Calu3 (cell line): ENCODE measurements at places on chromosomes 6 and 20. TPM values are rescaled to one million over a fixed set of nuclear protein-coding genes. Genes with fewer than 3 reads are reported as not detected.

GRCh38 chr6:14367296-14367695 lies 249.7 kb downstream of the CD83 start:
- no peak overlapping the region for H3K4me3 ChIP-seq
- H3K27me3 ChIP-seq: no peaks in the 10 kb centered on the region
- peaks cover 9% of the 10 kb centered on the region for H3K4me1 ChIP-seq
- no peak for DNase-seq
- no peaks in the 10 kb centered on the region for H3K36me3 ChIP-seq

- DNase-seq: no peak
- no peaks in the 10 kb centered on the region for H3K27me3 ChIP-seq
- H3K4me1 ChIP-seq: peaks cover 7% of the 10 kb centered on the region
- H3K27ac ChIP-seq: no peak overlapping the region
Observed at GRCh38 chr20:37519508-37520418, 1.3 kb upstream of the NNAT start.

DNA sequence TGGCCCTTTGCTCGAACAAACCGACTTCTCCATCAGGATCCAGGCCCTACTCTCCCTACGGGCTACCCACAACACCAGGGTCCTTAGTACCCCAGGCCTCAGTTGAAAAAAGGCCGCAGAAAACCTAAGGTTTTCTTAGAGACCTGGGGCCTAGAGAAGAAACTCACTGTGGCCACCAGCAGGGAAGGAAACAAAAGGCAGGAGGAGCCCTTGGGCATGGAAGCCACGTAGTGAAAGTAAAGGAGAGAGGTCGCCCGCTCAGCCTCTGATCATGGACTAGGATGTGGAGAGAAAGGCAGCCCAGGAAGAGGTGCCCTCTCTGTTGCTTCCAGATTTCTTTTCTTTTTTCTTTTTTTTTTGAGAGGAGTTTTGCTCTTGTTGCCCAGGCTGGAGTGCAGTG lies 31.5 kb downstream of the CPNE5 start:
- DNase-seq: no peak
- H3K36me3 ChIP-seq: no peaks in the 10 kb centered on the region
- H3K27ac ChIP-seq: no peak overlapping the region
- H3K4me1 ChIP-seq: no peaks in the 10 kb centered on the region
- no peak overlapping the region for H3K4me3 ChIP-seq

DNA sequence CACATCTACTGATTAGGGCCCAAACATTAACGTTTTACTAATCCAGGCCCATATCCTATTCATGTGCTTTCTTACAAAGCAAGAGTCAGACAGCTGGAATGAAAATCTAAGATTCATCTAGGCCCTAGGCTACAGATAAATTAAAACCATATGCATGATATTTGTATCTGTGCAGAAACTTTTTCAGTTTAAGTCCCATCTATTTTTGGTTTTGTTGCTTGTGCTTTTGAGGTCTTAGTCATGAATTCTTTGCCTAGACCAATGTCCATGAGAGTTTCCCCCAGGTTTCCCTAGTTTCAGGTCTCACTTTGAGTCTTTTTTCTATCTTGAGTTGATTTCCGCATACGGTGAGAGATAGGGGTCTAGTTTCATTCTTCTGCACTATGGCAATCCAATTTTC lies 20.2 kb downstream of the ADNP start:
- H3K4me3 ChIP-seq: no peak overlapping the region
- DNase-seq: no peak
- H3K27ac ChIP-seq: no peak overlapping the region
- peaks cover 41% of the 10 kb centered on the region for H3K4me1 ChIP-seq

DNA sequence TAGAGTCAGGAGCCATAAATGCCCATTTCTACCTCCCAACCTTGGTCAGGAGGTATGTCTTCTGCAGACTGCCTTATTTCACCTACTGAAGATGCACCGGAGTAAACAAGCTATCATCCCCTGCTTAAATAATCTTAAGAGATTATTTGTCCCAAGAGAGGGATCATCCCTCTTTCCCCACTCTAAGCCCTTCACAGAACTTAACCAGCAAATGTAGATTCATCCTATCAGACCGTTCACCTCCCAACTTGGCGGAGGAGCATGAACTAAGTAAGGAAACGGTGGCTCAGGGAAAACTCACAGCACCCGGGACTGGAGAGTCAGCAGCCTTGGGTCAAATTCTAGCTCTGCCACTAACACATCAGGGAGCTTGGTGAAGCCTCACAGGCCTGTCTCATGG lies 115.3 kb downstream of the TRERF1 start:
- H3K4me1 ChIP-seq: peaks cover 26% of the 10 kb centered on the region
- no peaks in the 10 kb centered on the region for H3K36me3 ChIP-seq
- peaks cover 2% of the 10 kb centered on the region for H3K27me3 ChIP-seq
- DNase-seq: no peak
- H3K4me3 ChIP-seq: no peak overlapping the region

GRCh38 chr20:22512911-22513489 lies 71.4 kb downstream of the FOXA2 start:
- no peaks in the 10 kb centered on the region for H3K27me3 ChIP-seq
- no peak overlapping the region for H3K27ac ChIP-seq
- no peaks in the 10 kb centered on the region for H3K4me1 ChIP-seq

GRCh38 chr6:29965873-29966601 lies 23.7 kb downstream of the HLA-A start:
- H3K4me3 ChIP-seq: peak overlapping the region; percentile 67
- no peaks in the 10 kb centered on the region for H3K27me3 ChIP-seq
- peaks cover 19% of the 10 kb centered on the region for H3K36me3 ChIP-seq
- peak overlapping the region; percentile 20 for H3K27ac ChIP-seq

DNA sequence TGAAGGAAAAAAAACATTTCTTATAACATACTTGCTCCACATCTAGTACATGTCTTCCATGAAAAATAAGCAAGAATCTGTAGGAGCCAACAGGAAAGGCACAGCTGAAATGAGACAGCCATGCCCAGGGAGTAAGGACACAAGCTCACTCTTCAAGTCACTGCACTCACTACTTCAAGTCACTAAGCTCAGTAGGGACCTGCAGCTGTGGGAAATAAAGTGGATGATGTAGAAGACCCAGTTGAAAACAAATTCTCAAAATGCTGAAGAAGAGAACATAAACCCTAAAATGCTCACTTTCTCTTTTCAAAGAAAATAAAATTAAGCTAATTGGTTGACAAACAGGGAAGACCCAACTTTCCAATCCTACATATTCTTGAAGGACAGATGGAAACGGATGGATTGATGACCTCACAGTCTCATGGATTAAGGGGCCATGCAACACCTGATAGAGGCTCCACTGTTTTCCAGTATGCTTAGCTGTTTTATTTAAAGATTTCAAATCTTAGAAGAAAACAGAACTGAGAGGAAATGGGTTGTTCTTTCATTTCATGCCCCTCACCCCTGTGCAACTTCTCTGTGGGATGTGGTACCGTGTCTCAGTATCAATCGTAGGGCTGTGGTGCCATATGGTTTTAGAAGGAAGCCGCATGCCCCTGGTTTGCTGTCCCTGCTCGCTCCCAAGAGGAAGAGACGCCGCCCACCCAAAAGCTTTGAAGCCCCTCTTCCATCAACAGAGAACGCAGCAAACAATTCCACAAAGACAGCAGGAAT lies 133.3 kb downstream of the WDR27 start:
- H3K36me3 ChIP-seq: no peaks in the 10 kb centered on the region
- no peaks in the 10 kb centered on the region for H3K27me3 ChIP-seq
- peaks cover 11% of the 10 kb centered on the region for H3K4me1 ChIP-seq
- DNase-seq: no peak

- H3K36me3 ChIP-seq: no peaks in the 10 kb centered on the region
- H3K27me3 ChIP-seq: no peaks in the 10 kb centered on the region
- no peak overlapping the region for H3K27ac ChIP-seq
- no peak overlapping the region for H3K4me3 ChIP-seq
- DNase-seq: no peak
Observed at GRCh38 chr6:140183881-140184280, 809.4 kb upstream of the CITED2 start.

KCNG1 gene
- 3.9 and 6.8 TPM in 2 replicates for total RNA-seq
